ENCODE measurements at places on chromosomes 5 and 9.

- no peak for DNase-seq
These were observed 54.9 kb downstream of the NDST1 start for GRCh38 chr5:150562832-150563231.

- DNase-seq = no peak
These were observed 83.9 kb upstream of the CXCL14 start for GRCh38 chr5:135662683-135663082.

- DNase-seq = no peak
These were observed 8.7 kb upstream of the RANBP6 start for GRCh38 chr9:6024035-6024554.

- no peak for DNase-seq
These were observed 29.8 kb downstream of the TARS1 start for GRCh38 chr5:33470544-33470943.

- DNase-seq = no peak
These were observed 78.8 kb upstream of the TNFAIP8 start for GRCh38 chr5:119276978-119277377.

DNA sequence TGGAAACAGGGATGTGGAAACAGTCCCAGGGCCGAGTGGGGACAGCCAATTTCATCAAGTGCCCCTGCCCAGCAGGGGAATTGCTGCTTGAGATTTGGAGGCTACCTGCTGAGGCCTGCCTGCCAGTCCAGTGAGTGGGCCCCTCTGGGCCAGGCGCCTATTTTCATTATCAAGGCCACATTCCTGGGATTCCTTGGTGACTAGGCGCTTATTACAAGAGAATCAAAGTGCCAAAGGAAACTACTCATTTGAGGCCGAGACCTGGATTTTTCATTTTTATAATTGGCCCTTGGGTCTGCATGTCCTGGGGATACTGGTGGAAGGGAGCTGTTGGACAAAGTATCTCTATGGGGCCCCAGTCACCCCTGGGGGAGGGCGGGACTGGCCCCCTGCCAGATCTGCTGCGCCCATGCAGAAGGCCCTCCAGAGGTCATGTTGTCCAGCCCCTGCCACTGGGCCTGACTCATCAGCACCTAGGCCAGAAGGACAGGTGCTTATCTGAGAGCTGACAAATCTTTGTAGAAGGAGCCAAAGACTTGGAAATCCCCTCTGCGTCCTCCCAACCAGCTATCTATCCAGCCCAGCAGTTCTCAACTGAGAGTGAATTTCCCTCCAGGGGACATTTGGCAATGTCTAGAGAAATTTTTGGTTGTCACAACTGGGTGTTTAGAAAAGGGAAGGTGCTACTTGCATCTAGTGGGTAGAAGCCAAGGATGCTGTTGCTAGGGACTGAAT, 45.6 kb downstream of the FOXI1 start:
- peak; percentile 45 for DNase-seq

DNA sequence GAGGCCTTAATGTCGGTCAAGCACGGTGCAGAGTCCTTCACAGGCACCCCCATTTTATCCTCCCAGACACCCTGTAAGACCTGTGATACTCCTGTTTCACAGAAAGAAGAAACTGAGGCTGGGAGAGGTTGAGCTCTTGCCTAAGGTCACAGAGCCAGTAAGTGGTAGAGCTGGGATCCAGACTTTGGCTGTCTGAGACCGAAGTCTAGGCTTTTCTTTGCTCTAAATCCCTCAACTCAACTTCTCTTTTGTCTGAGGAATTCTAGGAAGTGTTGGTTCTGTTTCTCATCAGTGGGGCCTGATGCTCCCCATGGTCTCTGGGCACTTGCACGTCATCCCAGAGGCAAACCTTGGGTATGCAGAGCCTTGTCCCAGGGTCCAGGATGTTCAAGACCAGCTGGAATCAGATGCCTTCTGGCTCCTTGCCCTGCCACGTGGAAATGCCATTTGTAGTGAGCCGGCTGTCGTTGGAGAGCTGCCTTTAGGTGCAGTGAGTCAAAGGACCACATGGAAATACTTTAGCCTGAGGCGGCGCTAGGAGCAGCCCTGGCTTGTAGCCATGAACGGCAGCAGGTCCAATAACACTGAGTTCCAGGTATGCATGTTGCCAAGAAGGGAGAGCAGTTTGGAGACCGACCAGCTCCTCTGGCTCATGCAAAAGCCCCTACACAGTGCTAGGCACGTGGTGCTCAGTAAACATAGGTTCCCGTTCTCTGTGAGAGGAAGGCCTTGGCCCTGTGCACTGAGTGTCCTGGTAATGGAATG, 9.2 kb downstream of the DCANP1 start:
- peak; percentile 46 for DNase-seq

DNA sequence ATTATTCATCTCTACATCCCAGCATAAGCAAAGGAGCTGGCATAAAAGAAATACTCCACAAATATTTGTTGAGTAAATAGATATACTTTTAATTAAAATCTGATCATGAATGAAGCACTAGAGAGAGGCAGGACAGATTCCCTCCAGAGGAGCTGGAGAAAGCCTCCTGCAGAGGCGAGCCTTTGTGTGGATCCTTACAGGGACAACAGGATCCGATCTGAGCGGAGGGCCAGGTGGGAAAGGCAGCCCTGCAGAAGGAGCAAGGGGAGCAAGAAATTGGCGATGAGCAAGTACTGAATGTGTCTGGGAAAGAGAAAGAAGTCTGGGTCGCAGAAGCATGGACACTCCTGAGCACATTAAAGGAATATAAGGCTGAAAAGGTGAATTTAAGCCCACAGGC, 69.4 kb downstream of the EBF1 start:
- no peak for DNase-seq

- DNase-seq = no peak
These were observed 504.7 kb downstream of the CCDC171 start for GRCh38 chr9:16057541-16057940.

- DNase-seq = no peak
These were observed 2.4 kb downstream of the TPM2 start for GRCh38 chr9:35687306-35687705.

DNA sequence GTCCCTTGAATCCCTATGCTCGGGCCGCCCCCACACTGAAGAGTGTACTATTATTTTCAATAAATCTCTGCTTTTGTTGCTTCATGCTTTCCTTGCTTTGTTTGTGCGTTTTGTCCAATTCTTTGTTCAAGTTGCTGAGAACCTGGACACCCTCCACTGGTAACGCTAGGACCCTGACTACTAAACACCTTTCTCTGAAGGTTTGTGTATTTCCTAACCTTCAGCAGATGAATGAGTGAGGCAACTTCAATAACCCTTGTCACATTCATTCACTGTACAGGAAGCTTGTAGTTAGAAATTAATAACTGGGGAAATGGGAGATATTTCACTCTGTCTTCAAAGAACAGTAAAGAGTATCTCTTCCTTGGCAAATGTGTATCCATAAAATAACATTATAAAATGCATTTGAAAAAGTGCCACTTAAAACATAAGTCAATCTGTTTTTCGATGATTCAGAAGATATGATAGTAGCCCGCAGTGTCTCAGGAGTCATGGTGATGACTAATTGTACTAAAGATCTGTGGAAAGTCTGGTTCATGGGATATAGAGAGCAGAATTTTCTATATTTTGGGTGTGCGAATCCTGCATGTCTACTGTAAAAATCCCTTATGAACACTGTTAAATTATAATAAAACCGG, 43.2 kb upstream of the ANKH start:
- DNase-seq = no peak

DNA sequence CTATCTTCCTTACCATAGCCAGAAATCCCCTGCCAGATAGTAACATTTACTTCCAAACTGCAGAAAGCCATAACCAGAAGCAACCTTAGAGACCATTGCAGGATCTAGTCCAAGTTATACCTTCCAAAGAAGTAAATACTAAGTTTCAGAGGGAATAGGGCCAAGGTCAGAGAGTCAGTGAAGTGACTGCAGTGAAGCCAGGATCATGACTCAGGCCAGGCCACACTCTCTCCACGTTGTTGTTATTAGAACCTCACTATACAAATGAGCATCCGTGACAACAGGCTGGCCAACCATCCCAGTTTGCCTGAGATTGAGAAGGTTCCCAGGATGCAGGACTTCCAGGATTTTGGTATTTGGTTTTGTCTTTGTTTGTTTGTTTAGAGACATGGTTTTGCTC, 11.3 kb downstream of the ERAP1 start:
- DNase-seq = no peak

GRCh38 chr5:80963521-80963895, 3.3 kb downstream of the RASGRF2 start:
- no peak for DNase-seq

- DNase-seq = no peak
These were observed 5.0 kb upstream of the COL23A1 start for GRCh38 chr5:178595150-178595549.

DNA sequence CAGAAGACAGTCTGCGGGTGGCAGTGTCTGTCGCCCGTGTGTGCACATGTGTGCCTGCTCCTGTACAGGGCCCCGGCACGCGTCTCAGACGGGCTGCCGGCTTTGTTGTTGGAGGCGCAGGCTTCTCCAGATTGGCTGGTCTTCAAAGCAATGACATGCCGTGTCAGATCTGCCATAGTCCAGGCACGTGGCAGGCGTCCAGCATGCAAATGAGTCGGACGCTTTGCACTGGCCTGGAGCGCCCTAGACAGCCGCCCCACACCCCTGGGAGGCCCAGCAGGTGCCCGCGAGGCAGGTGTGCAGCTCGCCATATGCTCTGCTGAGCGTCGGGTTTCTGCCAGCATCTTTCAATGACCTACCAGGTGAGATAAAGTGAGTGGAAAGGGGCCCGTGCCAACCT, 71.5 kb downstream of the GADD45G start:
- no peak for DNase-seq

DNA sequence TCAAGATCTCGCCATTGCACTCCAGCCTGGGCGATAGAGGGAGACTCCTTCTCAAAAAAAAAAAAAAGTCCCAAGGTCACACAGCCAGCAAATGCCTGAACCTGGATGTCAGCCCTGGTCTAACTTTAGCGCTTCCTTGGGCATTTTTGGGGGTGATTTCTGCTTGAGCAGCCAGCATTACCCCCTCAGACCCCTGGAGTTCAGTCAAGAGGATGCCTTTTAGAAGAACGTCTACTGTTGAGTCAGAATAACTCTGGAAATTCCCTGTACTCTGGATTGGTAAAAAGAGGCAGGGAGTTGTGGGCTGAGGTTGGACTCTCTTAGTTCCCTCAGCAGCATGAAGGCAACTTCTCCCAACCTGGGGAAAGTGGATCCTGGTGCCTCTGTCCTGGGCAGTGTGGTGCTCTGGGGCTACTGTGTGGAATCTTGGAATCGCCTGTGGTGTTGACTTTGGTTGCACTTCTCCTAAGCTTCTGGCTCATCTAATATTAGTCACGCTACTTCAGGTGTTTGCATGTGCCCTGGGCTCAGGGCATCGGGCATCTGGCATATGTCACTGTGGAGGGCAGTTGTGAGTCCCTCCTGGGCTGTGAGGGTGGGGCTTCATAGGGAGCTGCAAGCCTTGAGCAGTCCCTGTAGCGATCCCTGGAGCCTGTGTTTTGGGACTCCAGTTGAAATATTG, 32.2 kb downstream of the STXBP1 start:
- no peak for DNase-seq

DNA sequence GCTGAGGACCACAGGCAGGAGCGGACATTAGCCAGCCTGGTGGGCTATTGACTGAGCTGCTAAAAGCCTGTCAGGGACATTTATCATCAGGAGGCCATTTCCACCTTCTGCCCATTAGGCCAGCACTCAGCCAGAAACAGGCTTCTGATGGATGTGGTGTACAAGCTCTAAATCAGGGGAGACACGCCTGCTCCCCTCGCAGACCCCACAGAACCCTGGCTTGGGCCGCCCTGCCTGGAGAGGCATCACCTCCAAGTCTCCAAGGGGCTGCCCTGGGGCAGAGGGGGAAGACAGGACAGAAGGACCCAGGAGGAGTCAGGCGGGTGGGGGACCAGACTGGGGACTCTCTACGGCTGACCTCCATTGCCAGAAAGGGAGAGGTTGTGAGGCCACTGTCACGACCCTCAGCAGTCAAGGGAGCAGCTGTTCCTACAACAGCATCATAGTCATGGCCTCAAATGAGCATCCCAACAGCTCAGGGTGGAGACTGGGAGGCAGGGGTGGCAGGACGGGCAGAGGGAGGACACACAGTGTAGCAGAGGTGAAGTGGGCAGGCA, 24.0 kb upstream of the TRIM14 start:
- DNase-seq = no peak

- no peak for DNase-seq
These were observed 85.2 kb upstream of the CLINT1 start for GRCh38 chr5:157944077-157944633.

DNA sequence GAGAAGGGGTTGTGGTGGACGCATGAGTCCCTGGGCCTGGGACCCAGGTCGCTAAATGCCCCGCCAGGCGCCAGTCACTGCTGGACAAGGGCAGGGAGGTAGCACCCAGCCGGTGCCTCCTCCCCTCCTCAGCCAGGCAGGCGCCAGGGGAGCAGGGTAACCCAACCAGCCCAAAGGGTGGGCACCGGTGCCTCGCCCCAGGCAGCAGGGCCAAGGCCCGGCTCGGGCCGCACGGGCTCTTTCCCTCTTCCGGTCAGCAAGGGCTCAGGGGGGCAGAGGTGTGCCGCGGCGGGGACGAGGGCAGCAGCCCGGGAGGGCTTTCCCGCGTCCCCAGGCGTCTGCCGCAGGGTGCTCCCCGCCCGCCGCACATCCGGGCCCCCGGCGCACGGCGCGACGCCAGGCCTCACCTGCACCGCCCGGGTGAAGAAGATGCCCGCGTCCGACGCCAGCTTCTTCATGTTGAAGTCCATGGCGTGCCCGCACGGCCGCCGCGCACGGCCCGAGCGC, 393 bp downstream of the SH3GLB2 start:
- DNase-seq = no peak

Measured in ecto neural progenitor cell (in vitro differentiated cells).